Stimulated activated CD4-positive, alpha-beta T cell treated with anti-CD3 and anti-CD28 coated beads, Interleukin-15, amount 100 ng/mL, for 48 hours (primary cell): ENCODE measurements at places on chromosomes 5 and 9.
A peak's percentile ranks its signal among the peaks of the same experiment; 100 is the strongest.

GRCh38 chr9:22119522-22120158, 110.5 kb upstream of the CDKN2B start:
- no peak for DNase-seq

- DNase-seq, result no peak
These were observed 491.5 kb upstream of the TUSC1 start for GRCh38 chr9:26169708-26170107.

DNA sequence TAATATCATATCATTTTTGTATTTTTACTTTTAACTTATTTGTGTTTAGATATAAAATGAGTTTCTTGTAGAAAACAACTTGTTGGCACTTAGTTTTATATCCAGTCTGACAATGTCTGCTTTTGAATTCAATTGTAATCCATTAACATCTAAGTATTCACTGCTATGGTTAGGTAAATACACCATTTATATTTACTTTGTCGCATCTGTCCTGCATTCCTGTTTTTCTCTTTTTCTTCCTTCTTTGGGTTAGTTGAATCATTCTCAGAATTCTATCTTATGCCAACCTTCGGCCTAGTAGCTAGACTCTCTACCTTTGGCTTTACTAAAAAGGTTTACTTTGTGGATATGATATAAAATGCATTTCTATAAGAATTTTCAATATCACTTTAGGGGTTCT, 107.6 kb downstream of the PLCXD3 start:
- DNase-seq, result no peak

- DNase-seq, result peak; percentile 27
These were observed 130.3 kb downstream of the PAX5 start for GRCh38 chr9:36903541-36904435.
